Dermis microvascular lymphatic vessel endothelial cell (primary cell): ENCODE measurements at places on chromosomes 3 and 15. TPM values are rescaled to one million over a fixed set of nuclear protein-coding genes. Genes with fewer than 3 reads are reported as not detected.

Gene CCDC80
- 9.7 and 13.0 TPM in 2 replicates for total RNA-seq

Gene PPP1R14D
- total RNA-seq: not detected in 2 replicates

Gene RGMA
- total RNA-seq: under 0.01 TPM in 2 replicates

Gene EIF2B5
- 31.5 and 38.3 TPM in 2 replicates for total RNA-seq

Gene GOLIM4
- 20.6 and 21.8 TPM in 2 replicates for total RNA-seq

Gene LIPH
- 0.13 TPM in 1 of 2 replicates, not detected in the other for total RNA-seq

Gene IL12A
- 0.13 TPM in 1 of 2 replicates, not detected in the other for total RNA-seq

Gene AQR
- 16.9 and 17.3 TPM in 2 replicates for total RNA-seq
